ENCODE measurements at places on chromosomes 5 and 9.

GRCh38 chr5:56384186-56384585 lies 151.1 kb upstream of the ANKRD55 start:
- no peak for DNase-seq

DNA sequence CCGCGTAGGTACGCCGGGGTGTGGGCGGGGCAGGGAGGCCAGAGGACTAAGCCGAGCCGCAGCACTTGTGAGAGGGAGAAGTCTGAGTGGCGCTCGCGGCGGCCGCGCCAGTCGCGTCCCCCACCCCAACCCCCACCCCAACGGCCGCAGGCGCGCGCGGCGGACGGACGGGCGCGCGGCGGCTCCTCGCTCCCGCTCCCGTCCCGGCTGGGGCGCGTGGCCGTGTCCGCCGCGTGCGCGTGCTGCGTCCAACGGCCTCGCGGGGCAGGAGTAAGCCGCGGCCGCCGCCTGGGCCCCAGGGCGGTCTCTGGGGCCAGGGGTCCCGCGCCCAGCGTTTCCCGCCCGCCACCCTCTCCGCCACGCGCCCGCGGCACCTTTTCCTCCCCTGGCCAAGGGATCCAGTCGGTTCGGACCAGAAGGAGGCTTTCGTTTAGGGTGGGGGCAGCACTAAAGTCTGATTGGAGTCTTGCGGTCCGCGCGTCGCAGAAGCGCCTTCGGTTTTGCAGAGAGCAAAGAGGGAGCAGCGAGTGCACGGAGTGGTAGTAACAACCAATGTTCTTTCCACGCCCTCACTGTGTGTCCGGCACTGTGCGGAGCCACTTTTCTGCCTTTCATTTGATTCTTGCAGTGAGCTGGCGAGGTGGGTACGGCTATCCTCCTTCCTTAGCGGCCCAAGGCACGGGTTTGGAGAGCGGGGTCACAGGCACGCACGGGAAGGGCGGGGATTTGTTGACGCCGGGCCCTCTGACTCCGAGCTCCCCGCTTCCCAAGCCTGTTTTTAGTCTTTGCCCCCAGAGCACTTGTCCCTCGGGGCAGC lies 483 bp downstream of the G3BP1 start:
- DNase-seq, result no peak

DNA sequence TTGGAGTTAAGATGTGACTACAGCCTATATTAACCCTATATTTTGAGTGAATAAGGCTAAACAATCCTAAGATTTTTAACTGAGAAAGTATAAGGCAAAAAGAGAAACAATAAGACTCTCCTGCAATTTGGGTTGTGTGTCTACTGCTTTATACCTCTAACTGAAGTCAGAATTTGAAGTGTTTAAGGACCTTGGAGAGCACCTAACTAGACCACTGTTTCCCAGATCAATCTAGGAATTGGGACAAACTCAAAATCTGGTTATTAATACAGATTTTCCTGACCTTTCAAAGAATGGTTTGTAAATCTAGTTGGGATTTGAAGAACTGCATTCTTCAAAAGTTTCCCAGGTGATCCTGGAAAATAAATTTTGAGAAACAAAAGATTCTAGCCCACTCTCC lies 42.1 kb downstream of the GABRA1 start:
- DNase-seq, result no peak

DNA sequence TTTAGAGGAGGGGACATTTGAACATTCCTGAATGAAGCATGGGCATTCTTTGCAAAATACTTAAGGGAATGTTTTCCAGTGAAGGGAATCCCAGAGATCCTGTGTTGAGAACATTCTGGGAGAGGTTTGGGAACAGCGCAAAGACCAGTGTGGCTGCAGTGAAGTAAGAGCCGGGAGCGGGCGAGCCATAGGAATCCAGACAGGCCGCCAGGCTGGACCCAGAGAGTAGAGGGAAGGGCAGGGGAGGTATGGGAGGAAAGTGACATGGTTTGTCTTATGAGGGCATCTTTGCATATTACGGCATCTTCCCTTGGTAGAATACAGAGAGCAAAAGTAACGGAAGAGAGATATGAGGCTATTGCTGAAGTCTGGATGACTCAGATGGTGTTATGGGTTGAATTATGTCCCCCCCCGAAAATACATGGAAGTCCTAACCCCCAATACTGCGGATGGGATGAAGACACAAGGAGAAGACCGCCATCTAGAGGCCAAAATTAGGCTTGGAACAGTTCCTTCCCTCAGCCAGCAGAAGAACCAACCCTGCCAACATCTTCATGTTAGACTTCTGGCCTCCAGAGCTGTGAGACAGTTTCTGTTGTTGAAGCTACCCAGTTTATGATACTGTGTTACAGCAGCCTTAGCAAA lies 268.2 kb downstream of the MAST4 start:
- DNase-seq, result peak; percentile 13

DNA sequence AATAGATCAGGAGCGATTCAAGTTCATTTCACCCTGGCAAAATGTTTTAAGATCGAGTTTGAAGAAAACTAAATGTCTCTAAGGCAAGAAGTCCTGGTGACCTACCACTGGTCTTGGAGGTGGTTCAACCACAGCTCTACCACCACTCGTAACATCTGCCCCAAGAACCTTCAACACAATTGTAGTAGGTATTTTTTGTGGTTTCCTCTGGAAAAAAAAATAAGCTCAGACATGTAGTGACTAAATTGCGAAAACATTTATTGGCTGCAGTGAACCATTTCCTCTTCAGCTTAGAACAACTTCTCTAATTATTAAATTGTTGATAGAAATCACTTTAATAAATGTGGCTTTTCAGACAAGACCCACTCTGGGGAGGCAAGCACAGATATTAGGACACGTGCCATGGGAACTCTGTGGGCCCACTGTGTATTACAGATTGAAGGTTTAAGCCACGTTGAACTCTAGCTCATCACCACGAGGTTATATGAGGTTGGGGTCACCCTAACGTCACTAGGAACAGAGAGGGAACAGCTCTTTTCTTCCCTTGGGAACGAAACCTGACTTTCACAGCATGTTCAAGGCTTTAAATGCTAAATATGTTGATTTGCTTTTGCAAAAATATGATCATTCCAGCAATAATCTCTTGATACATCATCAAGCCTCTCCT lies 142.9 kb downstream of the HSD17B3 start:
- DNase-seq, result no peak

- no peak for DNase-seq
These were observed 5.9 kb downstream of the MED10 start for GRCh38 chr5:6372251-6373080.

Data from GM10248 (cell line).